ENCODE measurements at places on chromosomes 7 and 10.
A peak's percentile ranks its signal among the peaks of the same experiment; 100 is the strongest.

DNA sequence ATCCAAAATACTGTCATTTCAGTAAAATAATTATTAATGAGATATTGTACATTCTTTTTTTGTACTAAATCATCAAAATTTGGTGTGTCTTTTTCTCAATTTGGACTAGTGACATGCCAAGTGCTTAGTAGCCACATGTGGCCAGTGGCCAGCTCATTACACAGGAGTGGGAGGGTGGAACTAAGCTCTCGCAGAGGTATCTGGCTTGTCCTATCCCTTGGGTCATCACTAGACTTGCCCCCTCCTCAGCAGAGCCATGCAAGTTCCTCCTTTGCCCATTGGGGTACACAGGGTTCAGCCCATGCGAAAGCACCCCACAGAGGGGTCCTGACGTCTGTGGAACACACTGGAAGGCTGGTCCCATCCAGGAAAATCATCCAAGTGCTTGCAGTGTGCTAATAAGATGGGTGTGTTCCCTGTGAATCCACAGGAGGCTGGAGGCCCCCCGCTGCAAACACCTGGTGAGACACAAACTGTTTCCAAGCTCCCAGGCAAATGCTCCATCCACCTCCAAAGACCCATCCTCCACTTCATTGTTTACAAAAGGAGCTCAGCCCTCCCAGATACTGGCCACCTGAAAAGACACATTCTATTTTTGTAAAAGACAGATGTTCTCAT, 1.3 kb downstream of the ARHGAP22 start:
- no peak for DNase-seq

DNA sequence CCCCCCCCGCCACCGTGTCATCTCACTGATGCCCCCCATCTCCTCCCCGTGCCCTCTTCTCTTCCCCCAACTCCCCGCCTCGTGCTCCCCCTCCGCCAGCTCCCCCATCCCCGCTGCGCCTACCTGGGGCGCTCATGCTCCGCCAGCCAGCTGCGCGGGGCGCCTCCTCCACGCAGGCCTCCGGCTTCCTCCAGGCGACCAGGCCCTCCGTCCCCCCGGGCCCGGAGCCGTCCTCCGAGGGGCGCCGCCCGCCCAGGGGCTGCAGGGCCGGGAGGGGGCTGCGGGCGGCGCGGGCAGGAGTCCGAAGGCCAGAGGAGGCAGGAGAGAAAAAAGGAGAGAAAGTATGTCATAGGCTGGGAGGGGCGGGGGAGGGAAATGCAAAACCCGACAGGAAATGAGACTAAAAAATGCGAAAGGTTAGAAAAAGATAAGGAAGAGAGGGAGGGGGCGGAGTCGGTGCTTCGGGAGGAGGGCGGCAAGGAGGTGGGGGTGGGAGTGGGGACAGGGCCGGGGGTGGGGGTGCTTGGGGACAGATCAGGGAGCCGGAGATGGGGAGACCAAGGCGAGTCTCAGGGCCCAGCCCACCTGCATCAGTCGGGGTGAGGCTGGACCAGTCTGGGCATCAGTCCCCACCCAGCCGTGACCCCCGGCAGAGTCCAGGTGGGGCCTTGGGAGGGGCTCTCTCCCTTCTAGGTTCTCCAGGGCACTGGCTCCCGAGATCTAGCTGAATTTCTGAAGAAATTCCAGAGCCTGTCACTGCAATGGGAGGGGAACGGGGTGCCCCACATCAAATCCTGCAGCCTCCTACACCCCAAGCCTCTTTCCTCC, at the start of gene CARD11:
Gene CARD11 (minus strand): TSS at position 324 of the 828 bp plus-strand sequence. CDS start 85,361 bp downstream, outside the sequence.
- DNase-seq = peak; percentile 83

- no peak for DNase-seq
These were observed 127.0 kb downstream of the SRPK2 start for GRCh38 chr7:105261689-105262088.

DNA sequence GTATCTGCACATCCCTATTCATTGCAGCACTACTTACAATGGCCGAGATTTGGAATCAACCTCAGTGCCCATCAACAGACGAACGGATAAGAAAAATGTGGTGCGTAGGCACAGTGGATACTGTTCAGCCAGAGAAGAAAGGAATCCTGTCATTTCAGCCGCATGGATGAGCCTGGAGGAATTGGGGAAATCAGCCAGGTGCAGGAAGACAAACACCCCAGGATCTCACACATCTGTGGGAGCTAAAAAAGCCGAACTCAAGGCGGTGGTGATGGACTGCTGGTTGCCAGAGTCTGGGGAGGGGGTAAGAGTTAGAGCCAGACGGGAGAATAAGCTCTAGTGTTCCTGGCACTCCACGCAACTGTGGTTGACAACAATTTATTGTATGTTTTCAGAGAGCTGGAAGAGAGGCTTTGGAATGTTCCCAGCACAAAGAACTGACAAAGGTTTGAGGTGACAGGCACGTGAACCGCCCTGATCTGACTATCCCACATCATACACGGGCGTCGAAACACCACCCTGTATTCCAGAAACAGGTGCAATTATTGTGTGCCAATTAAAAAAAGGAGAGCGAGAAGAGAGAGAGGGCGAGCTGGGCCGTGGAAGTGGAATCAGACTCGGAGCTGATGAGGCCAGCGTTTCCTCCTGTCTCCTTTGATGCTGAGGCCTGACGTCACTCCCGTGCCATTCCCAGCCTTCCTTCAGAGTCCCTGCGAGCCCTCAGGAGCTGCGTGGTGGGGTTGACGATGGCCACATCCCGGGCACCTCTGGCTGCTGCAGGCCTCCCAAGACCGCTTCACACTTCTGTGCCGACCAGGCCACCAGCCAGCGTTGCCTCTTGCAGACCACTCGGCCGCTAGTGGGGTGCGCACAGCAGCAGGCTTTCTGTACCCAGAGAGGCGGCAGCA, 189.5 kb downstream of the DNAJB6 start:
- peak; percentile 18 for DNase-seq

DNA sequence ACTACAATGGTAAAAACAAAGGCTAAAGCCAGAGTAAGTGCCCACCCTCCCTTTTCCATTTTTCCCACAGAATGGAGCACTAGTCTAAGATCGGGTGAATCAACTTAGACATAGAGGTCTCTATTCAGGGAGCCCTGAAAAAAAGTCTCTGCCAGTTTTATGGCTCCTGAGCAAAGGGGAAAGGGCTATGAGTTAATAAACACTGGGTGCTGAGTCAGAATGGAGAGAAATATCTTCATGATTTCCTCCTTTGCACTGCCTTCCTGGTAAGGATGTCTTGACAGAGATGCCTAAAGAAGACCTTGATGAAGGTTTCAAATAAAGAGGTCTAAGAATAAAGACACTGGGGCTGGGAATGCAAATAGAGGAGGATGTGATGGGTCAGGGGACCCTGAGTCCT, 607.4 kb upstream of the MBL2 start:
- no peak for DNase-seq

DNA sequence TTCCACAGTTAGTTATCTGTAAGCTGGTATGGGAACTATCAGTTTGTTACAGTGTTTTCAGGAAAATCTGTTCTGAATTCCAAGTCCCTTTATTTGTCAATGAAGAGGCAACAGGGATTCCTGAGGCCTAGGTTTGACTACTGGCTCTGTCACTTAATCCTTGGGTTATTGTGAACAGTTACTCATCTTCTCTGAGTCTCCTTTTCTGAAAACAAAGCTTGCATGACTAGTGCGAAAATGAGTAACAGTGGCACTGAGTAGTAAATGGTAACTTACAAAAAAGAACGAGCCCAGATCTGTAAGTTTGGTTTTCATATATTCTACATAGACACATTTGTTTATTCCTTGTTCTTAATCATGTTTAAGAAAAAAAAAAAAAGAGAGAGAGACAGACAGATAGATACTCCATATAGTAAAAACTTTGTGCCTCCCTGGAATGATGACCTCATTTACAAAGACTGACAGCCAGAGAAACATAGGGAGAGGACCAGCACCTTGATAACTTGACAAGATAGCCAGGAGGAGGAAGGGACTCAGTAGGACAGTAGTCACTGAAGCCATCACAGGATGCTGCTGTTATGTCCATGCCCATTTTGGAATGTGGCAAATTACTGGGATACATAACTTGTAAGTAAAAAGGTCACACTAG, 1.9 kb downstream of the MRPS33 start:
- no peak for DNase-seq

DNA sequence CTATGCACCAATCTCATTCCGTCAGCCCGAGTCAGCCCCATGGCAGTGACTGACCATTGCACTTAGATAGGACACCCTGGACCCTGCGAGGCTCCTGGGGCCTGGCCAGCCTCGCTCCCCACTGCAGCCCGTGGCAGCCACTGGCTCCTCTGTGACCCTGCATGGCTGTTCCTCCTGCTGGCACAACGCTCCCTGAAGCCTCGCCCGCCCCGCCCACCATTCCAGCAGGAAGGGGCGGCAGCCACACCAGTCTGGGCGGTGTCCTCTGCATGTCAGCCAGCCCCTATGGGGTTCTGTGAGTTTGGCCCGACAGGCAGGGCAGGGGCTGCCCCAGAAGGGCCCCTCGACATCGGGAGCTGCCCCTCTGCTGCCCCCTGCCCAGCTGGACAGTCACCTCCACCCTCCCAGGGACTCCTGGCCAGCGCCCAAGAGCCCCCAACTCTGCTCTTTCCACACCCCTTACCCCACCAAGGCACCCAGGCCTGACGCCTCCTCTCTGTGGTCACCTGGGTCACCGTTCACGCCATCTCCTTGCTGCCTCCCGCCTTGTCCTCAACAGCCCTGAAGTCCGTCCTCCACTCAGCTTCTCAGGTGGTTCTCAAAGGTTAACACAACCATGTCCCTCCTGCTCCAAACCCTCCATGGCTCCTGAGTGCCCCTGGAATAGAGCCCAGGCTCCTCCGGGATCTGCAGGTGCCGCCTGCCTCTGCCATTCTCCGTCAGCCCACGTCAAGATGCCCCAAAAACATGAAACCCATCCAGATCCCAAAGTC, 103.5 kb downstream of the MICALL2 start:
- peak; percentile 18 for DNase-seq

GRCh38 chr10:119784340-119785067, 58.7 kb downstream of the INPP5F start:
- peak; percentile 26 for DNase-seq

DNA sequence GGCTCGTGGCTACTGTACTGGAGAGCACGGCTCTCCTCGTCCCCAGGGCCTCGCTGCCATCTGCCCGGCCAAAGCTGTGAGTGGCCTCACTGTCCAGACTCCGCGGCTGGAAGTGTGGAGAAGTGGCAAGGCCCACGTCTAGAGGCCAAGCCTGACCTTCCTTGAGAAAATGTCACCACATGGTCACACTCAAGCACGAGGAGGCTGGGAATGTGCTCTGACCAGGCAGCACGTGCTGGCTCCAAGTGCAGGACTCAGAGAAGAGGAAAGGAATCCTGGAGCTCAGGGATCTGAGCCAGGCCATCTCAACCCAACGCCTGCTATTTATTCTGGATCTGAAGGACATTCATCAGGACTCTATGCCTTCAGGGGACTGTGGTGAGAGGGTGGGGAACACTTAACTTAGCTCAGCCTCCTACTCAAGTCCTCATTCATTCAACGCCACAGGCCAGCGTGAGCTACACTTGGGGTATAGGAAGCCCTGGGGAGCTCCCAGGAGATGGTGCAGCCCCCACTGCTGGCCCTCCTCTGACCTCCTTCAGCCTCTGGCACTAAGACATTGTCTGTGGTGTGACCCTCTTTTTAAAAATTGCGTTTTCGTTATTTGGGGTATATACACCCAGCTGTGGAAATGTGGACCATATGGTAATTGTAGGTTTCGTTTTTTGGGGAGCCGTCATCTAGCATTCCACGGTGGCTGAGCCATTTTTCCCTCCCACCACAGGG, 29.0 kb downstream of the EN2 start:
- no peak for DNase-seq

- DNase-seq = no peak
These were observed 1.0 kb upstream of the DENND2A start for GRCh38 chr7:140641524-140642195.

DNA sequence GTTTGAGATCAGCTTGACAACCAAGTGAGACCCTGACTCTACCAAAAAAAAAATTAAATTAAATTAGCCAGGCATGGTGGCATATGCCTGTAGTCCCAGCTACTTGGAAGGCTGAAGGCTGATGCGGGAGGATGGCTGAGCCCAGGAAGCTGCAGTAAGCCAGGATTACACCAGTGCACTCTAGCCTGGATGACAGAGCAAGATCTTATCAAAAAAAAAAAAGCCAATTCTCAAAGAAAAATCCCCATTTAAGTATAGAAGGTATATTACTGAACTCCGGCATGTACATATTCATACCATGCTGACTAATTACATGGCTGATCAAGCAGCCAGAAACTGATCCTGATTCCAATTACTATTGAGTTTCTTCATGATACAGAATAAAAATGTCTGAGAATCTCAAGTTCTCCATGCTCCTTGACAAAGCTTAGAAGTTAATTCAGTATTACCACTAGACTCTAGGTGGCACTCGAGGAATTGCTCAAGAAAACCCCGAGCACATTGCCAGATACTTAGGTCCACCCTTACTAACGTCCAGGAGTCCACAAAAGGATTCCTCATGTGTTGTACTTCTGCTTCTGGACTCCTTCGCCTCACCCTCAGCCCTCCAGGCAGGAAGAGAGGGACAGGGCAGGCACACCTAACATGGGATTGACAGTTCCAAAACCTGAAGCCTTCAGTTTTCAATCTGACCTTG, 148.9 kb downstream of the PARD3 start:
- DNase-seq = no peak

GRCh38 chr10:130179640-130180039, 43.4 kb downstream of the GLRX3 start:
- DNase-seq = peak; percentile 71

DNA sequence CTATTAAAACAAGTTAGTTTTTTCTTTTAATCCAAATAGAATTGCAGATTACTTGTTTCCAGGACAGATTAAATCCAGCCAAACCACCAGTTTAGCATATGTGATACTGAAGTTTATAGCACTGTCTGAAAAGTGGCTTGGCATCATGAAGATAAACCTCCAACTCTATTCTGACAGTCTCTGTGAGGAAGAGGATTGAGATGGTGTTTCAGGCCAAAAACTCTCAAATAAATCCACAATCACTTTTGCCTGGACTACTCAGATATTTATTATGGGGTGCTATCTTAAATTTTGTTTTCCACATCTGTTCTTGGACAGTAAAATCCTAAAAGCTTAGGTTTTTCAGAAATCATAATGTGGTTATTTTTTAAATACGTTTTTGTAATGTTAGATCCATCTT, 161.7 kb upstream of the SEMA3C start:
- no peak for DNase-seq

DNA sequence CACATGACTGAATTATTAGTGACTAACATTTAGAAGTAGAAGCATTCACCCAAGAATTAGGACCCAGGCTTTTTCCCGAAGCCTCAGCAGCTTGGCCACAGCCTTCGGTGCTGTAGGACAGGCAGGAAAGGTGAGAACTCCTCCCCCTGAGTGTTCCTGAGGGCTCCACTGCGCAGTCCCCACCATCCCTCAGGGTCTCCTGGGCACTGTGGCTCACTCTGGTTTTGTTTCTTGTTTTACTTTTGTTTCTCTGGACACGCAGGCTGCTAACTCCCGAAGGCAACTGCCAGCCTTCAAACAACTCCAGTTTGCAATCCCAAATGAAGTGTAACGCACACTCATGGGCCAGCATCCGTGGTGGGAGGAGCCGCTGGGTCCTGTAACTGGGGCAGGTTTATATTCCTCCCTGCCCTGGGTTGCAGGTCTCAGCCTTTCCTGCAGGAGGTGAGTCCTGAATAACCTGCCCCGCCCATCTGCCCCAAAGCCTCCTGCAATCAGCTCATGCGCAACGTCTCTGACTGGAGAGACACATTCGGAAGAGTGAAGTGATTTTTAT, 492.9 kb downstream of the PTPRN2 start:
- no peak for DNase-seq

- no peak for DNase-seq
These were observed 85.4 kb downstream of the CH25H start for GRCh38 chr10:89121764-89122020.

GRCh38 chr7:47421456-47421855, 160.5 kb downstream of the TNS3 start:
- no peak for DNase-seq

GRCh38 chr10:75649466-75649865, 218.0 kb downstream of the LRMDA start:
- DNase-seq = no peak
